Hippocampal formation (tissue), 2 donors: ENCODE measurements at places on chromosomes 1 and 21.

DNA sequence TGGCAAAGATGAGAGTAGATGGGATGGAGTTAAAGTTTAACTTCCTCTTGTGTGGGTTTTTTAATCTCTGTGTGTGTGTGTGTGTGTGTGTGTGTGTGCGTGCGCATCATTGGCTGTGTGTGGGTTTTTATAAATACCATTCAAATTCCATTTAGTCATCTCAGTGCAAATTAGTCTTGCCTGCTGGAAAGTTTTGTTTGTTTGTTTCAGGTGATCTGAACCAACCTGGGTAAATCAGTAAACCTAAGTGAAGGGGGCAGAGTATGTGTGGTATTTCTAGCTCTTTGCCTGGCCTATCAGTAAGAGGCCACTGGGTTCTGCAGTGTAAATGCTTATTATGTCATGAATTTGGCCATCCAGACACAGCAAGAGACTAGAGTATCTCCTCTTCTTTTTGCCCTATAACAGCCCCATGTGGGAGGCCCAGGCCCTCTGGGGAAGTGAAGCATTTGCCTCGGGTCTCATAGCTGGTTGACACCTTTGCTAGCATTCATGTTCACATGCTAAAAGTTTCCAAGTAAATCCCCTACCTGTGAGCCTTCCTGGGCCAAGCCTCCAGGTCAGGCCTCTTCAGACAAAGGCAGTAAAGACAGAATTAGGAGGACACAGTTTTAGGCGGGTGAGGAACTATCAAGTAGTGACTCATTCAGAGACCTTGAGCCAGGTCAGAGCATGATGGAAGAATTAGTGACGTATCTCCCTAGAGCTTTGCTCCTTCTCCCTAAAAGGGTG lies 14.7 kb downstream of the INTS3 start:
- no peak for DNase-seq

DNA sequence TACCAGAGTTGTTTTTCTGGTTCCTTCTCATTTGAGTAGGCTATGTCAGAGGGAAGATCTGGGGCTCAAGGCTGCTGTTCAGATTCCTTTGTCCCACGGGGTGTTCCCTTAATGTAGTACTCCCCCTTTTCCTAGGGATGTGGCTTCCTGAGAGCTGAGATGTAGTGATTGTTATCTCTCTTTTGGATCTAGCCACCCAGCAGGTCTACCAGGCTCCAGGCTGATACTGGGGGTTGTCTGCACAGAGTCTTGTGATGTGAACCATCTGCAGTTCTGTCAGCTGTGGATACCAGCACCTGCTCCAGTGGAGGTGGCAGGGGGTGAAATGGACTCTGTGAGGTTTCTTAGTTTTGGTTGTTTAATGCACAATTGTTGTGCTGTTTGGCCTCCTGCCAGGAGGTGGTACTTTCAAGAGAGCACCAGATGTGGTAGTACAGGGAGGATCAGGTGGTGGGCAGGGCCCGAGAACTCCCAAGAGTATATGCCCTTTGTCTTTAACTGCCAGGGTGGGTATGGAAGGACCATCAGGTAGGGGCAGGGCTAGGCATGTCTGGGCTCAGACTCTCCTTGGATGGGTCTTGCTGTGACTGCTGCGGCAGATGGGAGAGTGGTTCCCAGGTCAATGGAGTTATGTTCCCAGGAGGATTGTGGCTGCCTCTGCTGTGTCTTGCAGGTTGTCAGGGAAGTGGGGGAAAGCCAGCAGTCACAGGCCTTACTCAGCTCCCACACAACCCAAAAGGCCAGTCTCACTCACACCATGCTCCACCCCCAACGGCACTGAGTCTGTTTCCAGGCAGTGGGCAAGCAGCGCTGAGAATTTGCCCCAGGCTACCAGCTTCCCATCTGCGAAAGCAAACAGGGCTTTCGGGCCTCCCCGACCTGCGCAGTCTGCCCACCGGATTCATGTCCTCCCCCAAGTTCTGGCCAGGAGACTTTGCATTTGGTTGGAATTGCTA lies 64.2 kb downstream of the SERINC2 start:
- no peak for DNase-seq

DNA sequence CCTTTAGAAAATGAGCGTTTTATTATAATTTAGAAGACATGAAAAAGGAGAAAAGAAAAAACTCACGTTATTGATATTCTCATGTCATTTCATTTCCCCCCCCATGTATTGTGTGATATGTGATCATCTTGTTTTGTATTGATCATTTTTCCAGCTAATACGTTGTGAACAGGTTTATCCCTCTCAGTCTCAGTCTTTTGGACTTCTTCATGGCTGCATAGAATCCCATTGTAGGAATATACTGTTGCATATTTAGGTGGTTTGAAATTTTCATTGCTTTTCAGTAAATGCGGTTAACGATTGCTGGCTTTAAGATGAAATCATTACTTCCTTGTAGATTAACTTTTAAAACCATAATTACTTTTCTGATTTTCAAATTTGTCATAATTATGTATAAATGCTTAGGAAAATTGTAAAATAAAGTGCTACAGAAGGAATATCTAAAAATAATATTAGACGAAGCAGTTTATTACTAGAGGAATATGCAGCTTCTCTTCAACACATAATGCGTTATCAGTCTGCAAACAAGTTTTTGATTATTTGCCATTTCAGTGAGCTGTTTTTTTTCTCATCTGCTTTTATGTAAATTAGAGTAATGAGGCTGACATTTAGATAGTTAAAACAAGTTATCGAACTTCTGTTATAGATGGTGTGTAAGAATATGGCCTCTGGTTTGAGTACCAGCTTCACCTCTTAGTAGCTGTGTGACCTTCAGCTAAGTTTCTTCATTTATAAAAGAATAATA lies 1.8 kb downstream of the SON start:
- no peak for DNase-seq

GRCh38 chr1:94049791-94050190 lies 71.2 kb downstream of the ABCA4 start:
- no peak for DNase-seq

- DNase-seq: no peak
Measured at GRCh38 chr1:38697387-38697786, 162.2 kb downstream of the RRAGC start.
